Kidney glomerular epithelial cell (primary cell): ENCODE measurements at places on chromosomes 3 and 15.

- DNase-seq: no peak
Observed at GRCh38 chr3:157059181-157059580, 100.8 kb downstream of the CCNL1 start.

GRCh38 chr3:23435904-23436303, 232.8 kb downstream of the UBE2E2 start:
- DNase-seq: no peak

GRCh38 chr3:158652463-158652862, 8.1 kb downstream of the GFM1 start:
- no peak for DNase-seq

DNA sequence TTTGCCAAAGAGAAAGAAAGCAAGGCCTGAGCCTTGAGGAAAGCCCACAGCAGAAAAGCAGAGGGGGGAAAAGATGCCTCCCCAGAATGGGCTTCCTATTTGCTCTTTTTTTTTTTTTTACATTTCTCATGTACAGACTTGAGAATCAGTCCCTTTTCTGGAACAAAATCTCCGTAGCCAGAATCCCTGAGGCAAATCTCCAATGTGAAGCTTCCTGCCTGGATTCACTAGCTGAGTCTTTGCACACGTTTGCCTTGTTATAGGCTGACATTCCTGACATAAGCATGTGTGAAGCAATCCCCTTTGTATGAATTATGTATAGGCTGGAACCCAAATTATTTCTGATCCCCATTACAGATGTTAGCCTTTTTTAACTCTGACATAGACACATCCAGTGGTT, 52.2 kb upstream of the ACTL6A start:
- no peak for DNase-seq

DNA sequence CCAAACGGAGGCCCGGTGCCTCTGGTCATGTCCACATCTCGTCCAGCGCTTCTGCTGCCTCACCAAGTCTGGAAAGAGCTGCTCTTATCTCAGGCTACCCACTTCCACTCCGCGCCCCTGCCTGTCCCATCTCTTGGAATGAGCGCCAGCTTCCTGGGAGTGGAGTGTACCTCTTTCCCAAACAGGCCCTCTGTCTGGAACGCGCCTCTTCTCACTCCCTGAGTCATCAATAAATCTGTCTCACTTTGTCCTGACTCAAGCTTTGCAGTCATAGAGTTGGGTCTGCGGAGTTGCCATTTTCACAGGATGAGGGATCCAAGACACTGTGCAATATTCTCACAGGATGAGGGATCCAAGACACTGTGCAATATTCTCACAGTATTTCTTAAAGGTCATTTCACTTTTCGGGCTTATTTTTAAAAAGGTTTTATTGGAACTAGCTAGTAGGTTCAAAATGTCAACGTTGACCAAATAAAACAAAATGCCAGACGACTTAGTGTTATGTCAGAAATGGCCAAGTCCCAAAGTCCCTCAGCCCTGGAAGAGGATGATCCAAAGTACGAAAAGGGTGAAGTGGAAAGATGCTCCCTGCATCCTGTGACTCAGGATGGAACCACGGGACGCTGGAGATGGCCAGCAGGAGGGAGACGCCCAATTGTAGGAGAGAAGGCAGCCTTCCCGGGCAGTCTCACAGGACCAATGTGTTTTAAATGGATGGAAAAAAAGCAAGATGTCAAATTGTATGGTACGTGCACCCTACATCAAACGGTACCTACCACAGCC, 81.1 kb downstream of the CHSY1 start:
- DNase-seq: no peak

DNA sequence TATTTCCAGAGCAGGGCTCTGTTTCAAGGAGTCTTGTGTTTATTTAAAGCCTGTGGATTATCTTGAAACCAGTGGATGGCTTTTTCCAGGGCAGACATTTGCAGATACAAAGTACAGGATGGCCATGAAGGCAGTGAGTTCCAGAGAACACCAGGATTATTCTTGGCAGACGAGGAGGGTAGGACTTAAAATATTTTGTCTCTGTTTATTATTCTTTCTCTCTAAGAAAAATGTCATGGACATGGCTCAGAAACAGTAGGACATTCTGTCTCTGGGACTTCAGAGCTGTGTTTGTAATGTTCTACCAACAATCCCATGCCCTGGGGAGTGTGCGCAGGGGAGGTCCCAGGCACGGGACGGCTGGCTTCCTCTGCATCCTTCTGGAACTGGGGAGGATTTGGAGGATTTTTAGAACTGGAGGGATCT, 125.9 kb downstream of the ATP10A start:
- DNase-seq: no peak

DNA sequence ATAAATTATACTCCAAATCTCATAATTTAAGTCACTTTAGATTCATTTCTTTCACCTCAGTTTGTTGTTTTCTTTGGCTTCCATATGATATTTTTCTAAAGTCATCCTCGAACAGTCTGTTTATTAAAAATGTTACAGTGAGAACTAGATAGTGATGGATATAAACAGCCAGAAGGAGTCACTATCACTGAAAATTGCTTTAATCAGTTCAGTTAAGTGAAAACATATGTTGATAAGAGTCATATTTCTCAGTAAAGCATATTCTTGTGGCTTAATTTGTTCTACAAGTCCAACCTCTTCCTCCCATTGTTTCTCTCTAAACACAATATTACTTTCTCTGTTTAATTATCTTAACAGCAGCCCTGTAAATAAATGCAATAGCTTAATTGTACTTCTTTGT, 427.5 kb upstream of the ALCAM start:
- DNase-seq: no peak

DNA sequence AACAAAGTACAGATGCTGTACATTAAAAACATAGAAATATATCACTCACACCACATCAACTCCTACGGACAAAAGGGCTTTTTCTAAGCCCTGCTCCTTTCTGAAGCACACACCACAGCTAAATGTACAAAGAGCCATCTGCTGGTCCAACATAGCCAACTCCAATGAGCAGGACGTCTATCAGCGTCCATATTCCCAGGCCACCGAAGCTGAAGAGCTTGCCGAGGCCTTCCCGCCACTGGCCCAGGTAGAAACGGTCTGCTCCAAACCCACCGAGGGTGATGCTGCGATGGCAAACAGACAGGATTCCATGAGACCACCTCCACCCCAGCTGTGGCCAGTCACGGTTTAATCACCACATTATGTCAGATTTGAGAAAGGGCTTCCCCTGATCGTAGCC, 9.8 kb downstream of the TM2D3 start:
- DNase-seq: no peak

GRCh38 chr15:67783303-67783702, 42.0 kb upstream of the SKOR1 start:
- DNase-seq: no peak

- DNase-seq: no peak
Observed at GRCh38 chr3:190741788-190742187, 120.7 kb downstream of the GMNC start.

- DNase-seq: no peak
Observed at GRCh38 chr3:47583320-47584075, 4.8 kb upstream of the CSPG5 start.

DNA sequence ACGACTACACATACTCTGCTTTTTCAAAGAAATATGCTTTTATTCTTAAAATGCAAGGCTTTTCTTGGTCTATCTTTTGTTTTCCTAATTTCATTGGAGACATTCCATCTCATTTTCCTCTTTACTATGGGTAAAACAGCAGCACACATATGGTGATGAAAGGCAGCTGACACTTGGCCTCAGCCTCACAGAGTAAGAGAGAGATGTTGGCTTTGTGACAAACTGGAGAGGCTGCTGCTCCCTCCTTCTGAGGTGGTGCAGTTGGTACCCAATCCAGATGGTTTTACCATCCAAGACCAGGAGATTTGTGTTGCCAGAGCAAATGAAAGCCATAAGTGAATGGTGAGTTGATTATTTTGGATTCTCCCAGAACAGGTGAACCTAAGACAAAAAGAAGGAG, 13.2 kb upstream of the SLC2A2 start:
- DNase-seq: no peak

DNA sequence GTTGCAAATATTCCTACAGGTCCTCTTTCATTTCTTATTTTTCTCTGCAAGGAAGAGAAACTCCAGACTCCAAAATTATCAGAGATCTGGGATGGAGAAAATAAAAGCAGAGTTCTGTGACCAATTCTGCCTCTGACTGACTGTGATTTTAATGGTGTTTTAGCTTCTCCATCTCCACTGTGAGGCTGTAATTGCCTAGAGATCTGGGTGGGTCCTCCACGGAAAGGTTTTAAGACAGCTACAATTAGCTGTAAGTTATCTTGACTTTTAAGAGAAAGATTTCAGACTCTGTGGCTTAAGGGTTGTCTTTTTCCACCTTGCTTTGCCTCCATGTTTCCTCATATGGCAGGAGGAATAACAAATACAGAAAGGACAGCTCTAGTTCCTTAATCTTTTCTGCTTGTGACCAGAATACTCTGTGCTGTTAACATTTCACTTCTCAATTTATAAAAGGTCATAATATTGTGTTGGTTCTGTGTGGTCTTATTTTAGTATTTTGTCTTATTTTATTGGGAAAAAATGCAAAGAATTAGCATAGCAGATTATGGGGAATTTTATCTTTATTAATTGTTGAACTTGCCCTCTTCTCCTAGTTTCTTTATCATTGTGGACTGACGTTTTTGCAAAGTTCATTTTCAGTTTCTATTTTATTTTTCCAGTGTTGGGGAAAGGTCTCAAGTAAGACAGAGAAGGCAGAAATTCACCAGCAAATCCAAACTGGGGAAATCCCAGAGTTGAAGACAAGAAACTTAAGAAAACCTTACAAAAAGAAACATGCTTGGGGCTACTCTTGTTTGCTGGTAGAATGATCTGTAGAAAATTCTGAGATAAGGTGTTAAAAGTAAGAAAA, 157.9 kb downstream of the RAP2B start:
- no peak for DNase-seq

- DNase-seq: peak; percentile 5
Observed at GRCh38 chr3:40191850-40192448, 117.6 kb upstream of the EIF1B start.

- DNase-seq: no peak
Observed at GRCh38 chr3:114674036-114674435, 380.2 kb downstream of the TIGIT start.

DNA sequence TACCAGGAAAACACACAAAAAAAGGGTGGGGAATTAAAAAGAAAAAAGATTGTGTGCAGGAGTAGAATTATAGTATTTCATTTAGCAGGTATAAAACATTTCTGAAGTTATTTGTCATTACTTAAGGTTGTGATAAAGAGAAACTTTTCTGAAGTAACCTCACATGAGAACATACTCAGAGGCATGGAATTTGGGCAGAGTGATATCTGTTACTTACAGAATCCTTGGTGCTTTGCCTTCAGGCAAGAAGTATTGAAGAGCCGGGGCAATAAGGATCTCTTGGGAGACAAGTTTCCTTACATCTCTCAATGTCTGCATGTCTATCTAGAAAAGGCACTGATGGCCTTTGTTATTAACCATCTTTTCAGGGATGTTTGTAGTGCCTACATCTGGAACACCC, 179.7 kb upstream of the ROBO1 start:
- peak; percentile 3 for DNase-seq

- no peak for DNase-seq
Observed at GRCh38 chr3:81439108-81439507, 322.3 kb downstream of the GBE1 start.

- DNase-seq: peak; percentile 24
Observed at GRCh38 chr3:160169139-160169976, 55.9 kb upstream of the C3orf80 start.

- no peak for DNase-seq
Observed at GRCh38 chr3:4006288-4006687, 207.1 kb downstream of the LRRN1 start.

GRCh38 chr15:33445984-33446383, 135.2 kb downstream of the RYR3 start:
- DNase-seq: no peak

- DNase-seq: no peak
Observed at GRCh38 chr3:189720736-189721417, 89.7 kb downstream of the TP63 start.
